Activated CD4-positive, alpha-beta T cell treated with anti-CD3 and anti-CD28 coated beads, Interleukin-2, amount 10 ng/mL, durations not matched to agents 24 days and 14 days (primary cell): ENCODE measurements at places on chromosomes 2 and 18. TPM values are rescaled to one million over a fixed set of nuclear protein-coding genes. Genes with fewer than 3 reads are reported as not detected.

The YIPF4 gene
- 34.5 and 37.9 TPM in 2 replicates for total RNA-seq

The CFAP65 gene
- not detected in 2 replicates for total RNA-seq

The DLX2 gene
- total RNA-seq, result 0.26 TPM in 1 of 2 replicates, not detected in the other

The FAM110C gene
- total RNA-seq, result 0.33 and 0.47 TPM in 2 replicates

The CFC1 gene
- not detected in 2 replicates for total RNA-seq

The SLC11A1 gene
- 0.12 and 0.19 TPM in 2 replicates for total RNA-seq

The IL1RL2 gene
- 0.09 and 0.12 TPM in 2 replicates for total RNA-seq

The PDCL3 gene
- 42.2 and 44.3 TPM in 2 replicates for total RNA-seq

The SLC16A14 gene
- 4.0 and 5.1 TPM in 2 replicates for total RNA-seq

The VWA3B gene
- not detected in 2 replicates for total RNA-seq

DNA sequence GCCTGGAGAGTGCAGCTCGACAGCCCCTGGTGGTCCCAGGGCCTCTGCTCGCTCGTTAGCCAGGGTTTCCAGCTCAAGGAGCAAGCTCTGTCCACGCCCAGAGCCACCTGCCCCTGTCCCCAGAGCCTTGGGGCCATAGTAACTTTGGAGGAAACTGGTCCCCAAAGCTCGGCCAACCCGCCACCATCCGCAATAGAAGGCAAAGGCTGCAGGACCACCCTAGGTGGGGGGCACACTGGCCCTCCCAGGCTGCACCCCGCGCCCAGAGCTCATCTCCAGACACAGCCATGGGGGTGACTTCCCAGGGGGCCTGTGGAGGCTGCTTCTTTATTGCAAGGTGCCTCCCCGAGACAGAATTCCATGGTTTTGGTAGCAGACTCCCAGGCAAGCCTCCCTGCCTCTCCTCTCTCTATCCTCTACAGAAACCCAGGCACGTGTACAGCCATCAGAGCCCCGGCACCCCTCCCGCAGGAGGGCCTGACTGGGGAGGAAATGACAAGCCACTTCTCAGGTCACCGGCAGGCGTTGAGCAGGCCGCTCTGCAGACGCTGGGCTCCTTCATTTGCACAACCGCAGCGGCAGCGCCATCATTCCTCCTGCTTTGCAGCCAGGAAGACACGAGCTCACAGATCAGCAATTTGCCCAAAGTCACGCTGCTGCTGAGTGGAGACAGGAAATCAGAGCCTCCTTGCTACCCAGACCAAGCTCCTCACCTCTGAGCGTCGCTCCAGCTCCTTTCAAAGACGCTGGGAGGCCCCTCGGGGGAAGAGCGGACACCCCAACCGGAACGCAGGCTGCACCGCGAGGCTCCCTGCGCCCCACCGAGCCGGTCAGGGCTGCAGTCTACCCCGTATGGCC lies 80.2 kb downstream of the NDUFA10 start:
- H3K27me3 ChIP-seq, result no peaks in the 10 kb centered on the region
- peaks cover 7% of the 10 kb centered on the region for H3K4me1 ChIP-seq
- peak overlapping the region; percentile 31 for H3K27ac ChIP-seq
- no peaks in the 10 kb centered on the region for H3K36me3 ChIP-seq

DNA sequence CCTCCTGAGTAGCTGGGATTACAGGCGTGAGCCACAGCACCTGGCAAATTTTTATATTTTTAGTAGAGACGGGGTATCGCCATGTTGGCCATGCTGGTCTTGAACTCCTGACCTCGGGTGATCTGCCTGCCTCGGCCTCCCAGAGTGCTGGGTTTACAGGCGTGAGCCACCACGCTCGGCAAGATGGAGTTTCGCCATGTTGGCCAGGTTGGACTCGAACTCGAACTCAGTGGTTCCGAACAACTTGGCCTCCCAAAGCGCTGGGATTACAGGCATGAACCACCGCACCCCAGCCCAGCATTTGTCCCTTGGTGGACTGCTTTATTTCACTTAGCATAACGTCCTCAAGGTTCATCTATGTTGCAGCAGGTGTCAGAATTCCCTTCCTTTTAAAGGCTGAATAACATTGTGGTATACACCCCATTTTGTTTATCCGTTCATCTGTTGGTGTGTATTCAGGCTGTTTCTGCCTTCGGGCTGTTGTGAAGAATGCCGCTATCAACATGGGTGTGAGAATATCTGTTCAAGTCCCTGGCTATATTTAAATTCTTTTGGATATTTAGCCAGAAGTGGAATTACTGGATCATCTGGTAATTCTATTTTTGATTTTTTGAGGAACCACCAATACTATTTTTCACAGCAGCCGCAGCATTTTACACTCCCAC lies 1.2 kb upstream of the CENPA start:
- no peak for DNase-seq
- H3K4me1 ChIP-seq, result peaks cover 28% of the 10 kb centered on the region
- peaks cover 23% of the 10 kb centered on the region for H3K36me3 ChIP-seq
- no peak overlapping the region for H3K27ac ChIP-seq
- H3K4me3 ChIP-seq, result peak overlapping the region; percentile 90
- no peaks in the 10 kb centered on the region for H3K27me3 ChIP-seq

DNA sequence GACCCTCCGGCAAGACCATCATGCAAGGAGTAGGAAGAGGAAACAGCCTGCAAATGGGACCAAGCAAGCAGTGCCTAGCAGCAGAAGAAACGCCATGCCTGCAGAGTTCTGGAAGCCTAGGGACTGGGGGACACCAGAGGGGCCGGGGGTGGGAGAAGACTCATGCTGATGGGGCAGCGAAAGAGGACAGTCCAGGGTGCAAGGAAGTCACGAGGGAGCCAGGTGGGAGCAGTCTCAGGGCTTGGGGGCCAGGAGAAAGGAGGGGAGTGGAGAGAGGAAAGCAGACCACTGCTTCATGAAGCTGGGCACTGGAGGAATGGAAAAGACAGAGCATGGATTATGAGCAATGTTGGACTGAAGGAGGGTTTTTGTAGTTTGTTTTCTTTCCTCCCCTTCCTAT lies 119.4 kb upstream of the CAPN13 start:
- no peaks in the 10 kb centered on the region for H3K27me3 ChIP-seq
- no peak overlapping the region for H3K4me3 ChIP-seq
- DNase-seq, result no peak

GRCh38 chr18:24853076-24853475 lies 392.6 kb downstream of the HRH4 start:
- H3K4me3 ChIP-seq, result no peak overlapping the region
- no peak overlapping the region for H3K27ac ChIP-seq
- no peaks in the 10 kb centered on the region for H3K4me1 ChIP-seq
- H3K27me3 ChIP-seq, result no peaks in the 10 kb centered on the region
- DNase-seq, result no peak

GRCh38 chr2:158583923-158584322 lies 127.2 kb downstream of the PKP4 start:
- no peak for DNase-seq
- H3K27ac ChIP-seq, result no peak overlapping the region
- no peak overlapping the region for H3K4me3 ChIP-seq
- no peaks in the 10 kb centered on the region for H3K27me3 ChIP-seq
- H3K36me3 ChIP-seq, result no peaks in the 10 kb centered on the region
